ENCODE measurements at places on chromosomes 4 and X.

- no peak for DNase-seq
Observed at GRCh38 chrX:48278958-48279357, 23.8 kb downstream of the SSX1 start.

GRCh38 chr4:96603641-96604040 lies 763.7 kb downstream of the PDHA2 start:
- no peak for DNase-seq

GRCh38 chr4:124191329-124191728 lies 521.2 kb downstream of the ANKRD50 start:
- no peak for DNase-seq

- DNase-seq: no peak
Observed at GRCh38 chrX:21376636-21377035, 2.4 kb downstream of the CNKSR2 start.

GRCh38 chr4:72418458-72418857 lies 150.6 kb downstream of the ADAMTS3 start:
- DNase-seq: no peak

- no peak for DNase-seq
Observed at GRCh38 chr4:113272523-113272922, 223.1 kb downstream of the ANK2 start.

DNA sequence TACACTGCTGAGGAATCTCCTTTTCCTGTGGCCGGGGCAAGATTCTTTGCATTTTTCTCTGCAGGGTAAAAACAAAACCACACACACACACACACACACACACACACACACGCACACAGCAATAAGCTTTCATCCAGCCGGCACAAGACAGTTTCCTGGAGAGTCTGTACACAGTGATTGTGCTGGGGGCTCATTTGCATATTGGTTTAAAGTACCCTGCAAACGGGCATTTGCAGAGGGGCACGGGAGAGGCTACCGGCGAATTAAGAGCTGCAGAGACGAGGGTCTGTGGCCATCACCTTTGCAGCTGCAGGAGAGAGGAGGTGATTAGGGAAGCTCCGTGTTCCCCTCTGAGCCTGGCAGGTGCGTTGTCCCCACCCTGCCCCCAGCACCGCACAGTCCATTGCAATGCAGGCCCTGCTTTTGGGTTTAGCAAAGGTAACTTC lies 219.9 kb downstream of the SHOX start:
- DNase-seq: no peak

GRCh38 chr4:13542577-13543031 lies 1.7 kb downstream of the NKX3-2 start:
- no peak for DNase-seq

GRCh38 chr4:113106108-113106507 lies 56.7 kb downstream of the ANK2 start:
- DNase-seq: no peak

DNA sequence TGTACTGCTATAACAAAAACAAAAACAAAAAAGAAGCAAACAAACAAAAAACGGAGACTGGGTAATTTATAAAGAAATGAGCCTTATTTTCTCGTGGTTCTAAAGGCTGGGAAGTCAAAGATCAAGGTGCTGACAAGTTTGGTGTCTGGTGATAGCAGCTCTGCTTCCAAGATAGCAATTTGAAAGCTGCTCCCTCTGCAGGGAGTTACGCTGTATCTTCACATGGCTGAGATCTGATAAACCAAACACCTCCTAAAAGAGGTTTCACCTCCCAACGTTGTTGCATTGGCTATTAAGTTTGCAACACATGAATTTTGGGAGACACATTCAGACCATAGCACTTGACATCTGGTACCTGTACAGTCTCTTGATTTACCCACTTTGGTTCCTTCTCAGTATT lies 854.2 kb downstream of the CENPC start:
- DNase-seq: no peak

DNA sequence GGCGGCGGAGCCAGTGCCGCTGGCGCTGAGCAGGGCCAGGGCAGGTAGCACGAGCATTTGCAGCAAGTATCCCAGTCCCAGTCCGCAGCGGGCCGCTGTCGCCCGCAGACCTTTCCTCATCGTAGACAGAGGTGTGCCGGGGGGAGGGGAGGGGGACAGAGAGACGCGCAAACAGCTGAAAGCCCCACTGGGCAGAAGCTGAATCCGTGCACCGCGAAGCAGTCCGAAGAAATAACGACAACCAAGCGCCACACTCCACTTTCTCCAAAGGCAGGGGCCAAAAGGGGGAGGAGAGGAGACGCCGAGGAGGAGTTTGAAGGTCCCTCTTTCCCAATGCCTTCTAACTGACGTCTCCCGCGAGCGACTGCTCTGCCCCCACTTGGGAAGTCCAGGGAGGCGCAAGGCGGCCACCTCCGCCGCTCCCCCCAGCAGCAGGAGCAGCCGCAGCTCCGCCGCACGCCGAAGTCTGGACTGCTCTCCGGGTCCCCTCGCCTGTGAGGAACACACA lies at the start of gene UNC5C:
TSS of gene UNC5C (minus strand) at position 236 of the 508 bp plus-strand sequence.
- DNase-seq: no peak

DNA sequence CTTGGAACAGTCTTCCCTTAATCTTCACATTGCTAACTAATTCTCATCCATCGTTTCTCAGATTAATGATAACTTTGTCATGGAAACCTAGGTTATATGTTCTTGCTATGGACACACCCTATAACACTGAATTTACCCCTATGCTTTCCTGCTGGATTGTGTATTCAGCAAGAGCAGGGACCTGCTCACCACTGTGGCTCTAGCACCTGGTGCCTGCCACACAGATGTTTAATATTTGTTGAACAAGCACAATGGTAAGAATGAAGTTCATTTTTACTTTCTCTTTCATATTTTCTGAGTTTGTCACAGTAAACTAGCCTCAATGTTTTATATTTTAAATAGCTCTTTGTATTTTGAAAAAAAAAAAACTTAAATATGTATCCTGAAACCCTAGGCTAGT lies 734.0 kb upstream of the DIAPH2 start:
- DNase-seq: no peak

GRCh38 chr4:89708903-89709421 lies 128.0 kb downstream of the SNCA start:
- no peak for DNase-seq

DNA sequence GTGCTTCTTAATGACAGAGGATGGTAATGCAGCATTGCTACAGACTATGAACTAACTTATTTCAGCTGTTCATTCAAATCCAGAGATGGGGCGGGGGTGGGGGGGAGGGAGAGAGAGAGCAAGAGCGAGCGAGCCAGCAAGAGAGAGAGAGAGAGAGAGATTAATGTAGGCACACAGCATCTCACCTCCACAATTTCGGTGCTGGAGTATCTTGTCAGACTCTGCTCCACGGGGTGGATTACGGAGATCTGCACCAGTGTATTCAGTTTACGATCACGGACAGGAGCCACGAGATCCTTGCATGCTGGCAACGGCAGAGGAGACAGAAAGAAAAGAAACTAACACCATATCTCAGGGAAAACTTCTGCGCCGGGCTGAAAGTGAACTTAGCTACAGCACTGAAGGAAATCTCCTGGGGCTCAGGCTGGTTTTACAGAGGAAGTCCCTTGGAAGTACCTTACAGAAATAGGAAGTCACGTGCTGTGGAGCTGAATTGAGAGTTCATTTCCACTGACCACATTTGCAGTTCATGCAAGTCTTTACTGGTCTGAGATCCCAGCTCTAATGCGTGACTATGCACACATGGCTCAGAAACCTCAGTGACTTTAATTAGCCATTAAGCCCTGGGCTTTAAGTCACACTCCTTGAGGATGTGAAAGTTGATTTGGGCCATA lies 440.9 kb downstream of the INPP4B start:
- DNase-seq: no peak

DNA sequence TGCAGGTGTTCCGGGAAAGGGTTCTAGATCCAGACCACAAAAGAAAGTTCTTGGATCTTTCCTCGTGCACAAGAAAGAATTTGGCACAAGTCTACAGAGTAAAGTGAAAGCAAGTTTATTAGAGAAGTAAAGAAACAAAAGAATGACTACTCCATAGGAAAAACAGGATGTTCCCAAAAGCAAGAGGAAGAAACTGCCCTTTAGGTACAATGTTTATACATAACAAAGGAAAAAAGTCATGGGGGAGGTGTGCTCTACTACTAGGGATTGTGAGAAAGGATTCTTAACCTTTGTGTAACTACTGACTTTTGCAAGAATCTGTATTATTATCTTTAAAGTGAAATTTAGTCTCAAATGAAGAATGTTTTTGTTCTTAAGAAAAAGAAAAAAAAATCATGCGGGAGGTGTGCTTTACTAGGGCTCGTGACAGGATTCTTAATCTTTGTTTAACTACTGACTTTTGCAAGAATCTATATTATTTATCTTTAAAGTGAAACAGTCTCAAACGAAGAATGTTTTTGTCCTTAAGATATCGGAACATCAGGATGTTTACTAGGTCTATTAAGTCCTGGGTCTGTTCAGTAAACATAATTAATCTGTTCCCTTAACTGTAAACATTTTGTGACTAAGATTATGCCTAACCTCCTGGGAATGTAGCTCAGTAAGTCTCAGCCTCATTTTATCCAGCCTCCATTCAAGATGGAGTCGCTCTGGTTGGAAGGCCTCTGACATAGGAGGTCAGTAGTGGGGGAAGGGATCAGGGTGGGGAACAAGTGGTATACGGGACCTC lies 110.4 kb upstream of the BEND4 start:
- DNase-seq: no peak

GRCh38 chr4:47839259-47839658 lies 1.4 kb upstream of the CORIN start:
- no peak for DNase-seq

DNA sequence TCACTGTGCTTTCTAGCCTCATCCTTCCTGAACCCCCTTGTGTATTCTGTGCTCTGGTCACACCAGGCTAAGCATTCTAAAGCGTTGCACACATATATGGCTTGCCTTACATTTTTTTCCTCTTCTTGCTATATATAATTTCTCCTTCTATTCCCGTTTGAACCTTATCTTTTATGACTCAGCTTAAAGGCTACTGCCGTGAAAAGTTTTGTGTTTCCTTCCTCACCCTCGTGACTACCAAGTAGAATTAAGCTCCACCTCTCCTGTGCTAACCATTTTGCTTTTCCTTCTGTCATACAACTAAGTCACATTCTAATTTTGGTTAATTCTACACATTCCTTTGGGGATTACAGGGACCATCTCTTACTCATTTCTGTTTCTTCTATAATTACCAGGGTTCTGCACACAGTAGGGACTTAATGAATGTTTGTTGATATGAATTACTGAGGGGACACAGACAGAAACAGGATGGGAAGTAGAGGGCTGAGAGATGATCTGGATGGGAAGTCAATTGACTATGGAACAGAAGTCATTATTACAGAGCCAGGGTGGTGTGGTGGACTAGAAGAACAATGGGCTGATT lies 67.1 kb downstream of the DOCK11 start:
- DNase-seq: no peak

GRCh38 chr4:8649631-8650361 lies 57.2 kb downstream of the CPZ start:
- DNase-seq: no peak

DNA sequence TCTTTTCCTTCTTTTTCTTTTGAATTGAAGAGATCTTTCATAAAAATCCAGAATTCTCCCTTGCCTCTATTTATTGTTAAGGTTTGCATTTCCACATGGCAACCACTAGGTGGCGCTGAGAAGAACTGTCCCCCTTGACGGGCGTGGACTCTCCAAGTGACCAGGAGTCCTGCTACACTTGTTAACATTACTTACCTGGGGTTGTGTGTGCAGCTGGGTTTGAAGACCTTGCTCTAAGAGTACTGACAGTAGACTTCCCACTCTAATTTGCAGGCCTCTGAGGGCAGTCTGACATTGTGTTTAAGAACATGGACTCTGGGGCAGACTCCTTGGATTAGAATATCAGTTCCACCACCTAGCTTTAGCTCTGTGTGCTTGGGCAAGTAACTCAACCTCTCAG lies 52.8 kb downstream of the GPRIN3 start:
- DNase-seq: peak; percentile 20

DNA sequence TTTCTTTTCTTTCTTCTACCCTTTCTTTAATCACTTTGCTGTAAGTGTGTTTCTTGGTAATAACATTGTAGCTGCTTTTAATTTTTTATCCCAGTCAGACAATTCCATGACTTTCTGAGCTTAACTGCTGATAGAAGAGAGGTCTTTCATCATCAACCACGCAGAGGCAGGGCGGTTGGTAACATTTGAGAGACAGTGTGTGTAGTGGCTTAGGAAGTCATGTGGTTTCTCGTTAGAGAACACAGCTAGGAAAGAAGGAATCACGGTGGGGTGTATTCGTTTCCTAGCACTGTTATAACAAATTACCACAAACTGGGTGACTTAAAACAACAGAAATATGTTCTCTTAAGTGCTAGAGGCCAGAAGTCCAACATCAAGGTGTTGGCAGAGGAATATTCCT lies 11.5 kb downstream of the PRPS2 start:
- no peak for DNase-seq

DNA sequence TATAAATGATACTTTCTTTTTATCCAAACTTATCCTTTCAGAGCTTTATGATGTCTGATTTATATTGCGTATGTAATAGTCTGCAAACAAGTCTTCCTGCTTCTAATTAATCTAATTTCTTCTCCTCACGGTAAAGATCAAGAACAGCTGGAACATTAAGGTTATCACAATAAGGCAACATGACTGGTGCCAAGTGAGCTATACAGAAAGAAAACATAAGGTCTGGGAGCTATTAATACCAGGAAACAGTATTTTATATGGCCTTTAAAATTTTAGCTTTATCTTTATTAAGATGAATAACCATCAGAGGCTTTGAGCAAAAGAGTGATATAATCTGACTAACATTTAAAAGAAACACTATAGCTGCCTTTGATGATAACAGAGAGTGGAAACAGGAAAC lies 28.7 kb upstream of the CABS1 start:
- no peak for DNase-seq

DNA sequence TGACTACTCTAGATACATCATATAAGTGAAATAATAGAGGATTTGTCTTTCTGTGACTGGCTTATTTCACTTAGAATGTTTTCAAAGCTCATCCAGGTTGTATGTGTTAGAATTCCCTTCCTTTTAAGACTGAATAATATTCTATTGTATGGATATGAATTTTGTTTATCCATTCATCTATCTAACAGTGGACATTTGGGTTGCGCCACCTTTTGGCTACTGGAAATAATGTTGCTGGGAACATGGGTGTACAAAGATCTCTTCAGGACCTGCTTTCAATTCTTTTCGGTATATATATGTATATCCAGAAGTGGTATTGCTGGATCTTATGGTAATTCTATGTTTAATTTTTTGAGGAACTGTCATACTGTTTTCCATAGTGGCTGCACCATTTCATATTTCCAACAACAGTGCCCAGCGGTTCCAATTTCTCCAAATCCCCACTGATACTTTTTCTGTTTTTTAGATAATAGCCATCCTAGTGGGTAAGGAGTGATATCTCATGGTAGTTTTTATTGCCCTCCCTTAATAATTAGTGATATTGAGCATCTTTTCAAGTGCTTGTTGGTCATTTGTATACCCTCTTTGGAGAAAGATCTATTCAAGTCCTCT lies 3.4 kb upstream of the SCD5 start:
- DNase-seq: no peak

Measured in activated CD8-positive, alpha-beta memory T cell treated with anti-CD3 and anti-CD28 coated beads for 1 hour (primary cell).